Activated T-helper 17 cell treated with anti-CD3 and anti-CD28 coated beads, Interleukin-2, amount 50 U/mL, for 72 hours (primary cell): ENCODE measurements at places on chromosomes 2 and 18. TPM values are rescaled to one million over a fixed set of nuclear protein-coding genes. Genes with fewer than 3 reads are reported as not detected.

DNA sequence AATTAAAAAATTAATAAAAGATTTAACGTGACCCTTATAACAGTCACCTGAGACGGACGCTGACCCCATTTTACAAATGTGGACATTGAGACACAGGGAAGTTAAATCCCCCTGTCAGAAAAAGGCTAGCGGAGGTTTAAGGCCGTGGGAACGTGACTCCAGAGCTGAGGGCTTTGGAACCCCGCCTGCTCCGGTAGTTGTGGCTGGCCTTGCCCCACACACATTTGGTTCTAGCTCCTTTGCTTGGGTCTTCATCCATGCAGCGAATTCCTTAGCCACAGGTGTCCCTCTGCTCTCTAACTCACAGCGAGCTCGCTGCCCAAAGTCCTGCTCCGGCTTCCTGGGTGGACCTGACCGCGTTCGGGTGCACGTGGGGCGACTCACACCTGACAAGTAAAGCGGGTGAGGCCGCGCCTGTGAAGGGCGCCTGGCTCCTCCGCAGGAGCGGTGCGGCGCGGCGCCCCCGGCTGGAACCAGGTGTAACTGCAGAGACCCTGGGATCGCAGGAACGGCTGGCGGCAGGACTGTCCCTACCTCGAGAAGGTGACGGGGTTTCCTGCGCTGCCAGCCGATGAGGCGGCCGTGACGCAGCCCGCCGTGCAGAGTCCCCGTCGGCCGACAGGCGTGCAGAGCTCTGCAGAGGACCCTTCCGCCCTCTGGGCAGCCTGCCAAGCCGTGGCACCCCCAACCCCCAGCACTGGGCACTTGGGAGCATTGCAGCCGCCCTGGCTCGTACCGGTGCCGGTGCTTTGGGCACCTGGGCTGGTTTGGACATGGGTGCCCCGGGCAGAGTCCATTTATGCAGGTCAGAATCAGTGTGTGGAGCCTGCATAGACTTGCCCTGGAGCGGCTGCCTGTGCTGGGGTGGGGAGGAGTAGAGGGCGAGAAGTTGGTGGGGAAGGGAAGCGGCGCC, 2.4 kb upstream of the PROC start:
- peaks cover 4% of the 10 kb centered on the region for H3K27me3 ChIP-seq
- H3K4me1 ChIP-seq, result peaks cover 16% of the 10 kb centered on the region
- ATAC-seq, result peak; percentile 92
- no peaks in the 10 kb centered on the region for H3K36me3 ChIP-seq

DNA sequence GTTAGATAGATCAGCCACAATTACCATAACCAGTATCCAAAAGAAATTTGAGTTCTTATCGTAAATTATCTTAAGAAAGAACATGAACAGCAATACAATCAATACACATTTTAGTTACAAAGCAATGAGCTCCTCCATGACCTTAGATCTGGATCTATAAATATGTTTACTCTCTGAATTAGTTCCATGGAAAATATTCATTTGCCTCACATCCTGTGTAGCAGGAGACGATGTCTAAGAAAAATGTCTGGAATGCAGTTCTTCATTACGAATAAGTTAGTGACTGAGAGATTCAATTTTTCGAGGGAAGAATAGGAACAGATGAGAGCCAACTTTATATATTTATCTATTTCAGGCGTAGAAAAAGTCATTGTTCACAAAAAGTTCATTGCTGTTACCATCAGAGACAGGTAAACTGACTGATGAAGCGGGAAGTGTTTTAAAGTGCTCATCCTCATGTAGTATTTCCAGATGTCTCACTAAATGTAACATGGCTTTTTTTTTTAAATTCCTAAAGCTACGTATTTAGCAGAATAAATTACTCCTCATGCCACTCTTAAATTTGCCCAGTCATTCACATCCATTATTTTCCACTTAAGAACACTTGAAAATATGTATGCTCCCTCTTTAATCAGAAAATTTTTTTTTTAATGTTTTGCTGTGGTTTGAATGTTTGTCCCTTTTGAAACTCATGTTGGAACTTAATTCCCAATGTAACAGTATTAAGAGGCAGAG, 106.5 kb upstream of the SCN1A start:
- H3K4me1 ChIP-seq, result no peaks in the 10 kb centered on the region
- H3K27me3 ChIP-seq, result no peaks in the 10 kb centered on the region
- ATAC-seq, result no peak
- no peak overlapping the region for H3K4me3 ChIP-seq
- H3K27ac ChIP-seq, result no peak overlapping the region

GRCh38 chr2:20611077-20611843, 39.6 kb downstream of the HS1BP3 start:
- no peaks in the 10 kb centered on the region for H3K27me3 ChIP-seq
- H3K36me3 ChIP-seq, result no peaks in the 10 kb centered on the region
- H3K4me1 ChIP-seq, result no peaks in the 10 kb centered on the region
- ATAC-seq, result no peak

- H3K36me3 ChIP-seq, result no peaks in the 10 kb centered on the region
- no peaks in the 10 kb centered on the region for H3K27me3 ChIP-seq
- H3K4me3 ChIP-seq, result no peak overlapping the region
- H3K4me1 ChIP-seq, result no peaks in the 10 kb centered on the region
- no peak for ATAC-seq
- H3K27ac ChIP-seq, result no peak overlapping the region
These were observed 367.8 kb upstream of the HS6ST1 start for GRCh38 chr2:128686497-128686859.

DNA sequence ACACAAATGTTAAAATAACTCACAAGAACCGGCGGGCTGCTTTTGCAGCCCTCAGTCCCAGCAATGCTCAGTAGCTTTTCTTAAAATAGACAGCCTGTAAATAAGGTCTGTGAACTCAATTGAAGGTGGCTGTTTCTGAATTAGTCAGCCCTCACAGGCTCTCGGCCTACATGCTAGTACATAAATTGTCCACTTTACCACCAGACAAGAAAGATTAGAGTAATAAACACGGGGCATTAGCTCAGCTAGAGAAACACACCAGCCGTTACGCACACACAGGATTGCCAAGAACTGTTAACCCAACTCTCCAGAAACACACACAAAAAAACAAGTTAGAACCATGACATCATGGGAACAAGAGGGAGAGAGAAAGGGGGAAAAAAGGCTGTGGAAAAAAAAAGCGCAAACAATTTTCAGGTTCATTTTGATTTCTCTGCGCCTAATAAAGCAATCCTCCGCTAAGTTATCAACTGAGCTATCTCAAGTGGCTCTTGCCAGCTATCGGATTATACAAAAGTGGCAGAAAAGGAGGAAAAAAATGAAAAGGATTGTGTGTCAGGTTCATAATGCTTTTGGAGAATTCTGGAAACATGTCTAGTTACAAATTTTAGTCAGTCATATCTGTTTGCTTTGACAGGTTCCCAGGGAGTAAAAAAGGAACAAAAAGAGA, 89.1 kb downstream of the ZEB2 start:
- no peak overlapping the region for H3K4me3 ChIP-seq
- peak; percentile 94 for ATAC-seq
- H3K4me1 ChIP-seq, result no peaks in the 10 kb centered on the region
- no peaks in the 10 kb centered on the region for H3K36me3 ChIP-seq
- H3K27me3 ChIP-seq, result no peaks in the 10 kb centered on the region

DNA sequence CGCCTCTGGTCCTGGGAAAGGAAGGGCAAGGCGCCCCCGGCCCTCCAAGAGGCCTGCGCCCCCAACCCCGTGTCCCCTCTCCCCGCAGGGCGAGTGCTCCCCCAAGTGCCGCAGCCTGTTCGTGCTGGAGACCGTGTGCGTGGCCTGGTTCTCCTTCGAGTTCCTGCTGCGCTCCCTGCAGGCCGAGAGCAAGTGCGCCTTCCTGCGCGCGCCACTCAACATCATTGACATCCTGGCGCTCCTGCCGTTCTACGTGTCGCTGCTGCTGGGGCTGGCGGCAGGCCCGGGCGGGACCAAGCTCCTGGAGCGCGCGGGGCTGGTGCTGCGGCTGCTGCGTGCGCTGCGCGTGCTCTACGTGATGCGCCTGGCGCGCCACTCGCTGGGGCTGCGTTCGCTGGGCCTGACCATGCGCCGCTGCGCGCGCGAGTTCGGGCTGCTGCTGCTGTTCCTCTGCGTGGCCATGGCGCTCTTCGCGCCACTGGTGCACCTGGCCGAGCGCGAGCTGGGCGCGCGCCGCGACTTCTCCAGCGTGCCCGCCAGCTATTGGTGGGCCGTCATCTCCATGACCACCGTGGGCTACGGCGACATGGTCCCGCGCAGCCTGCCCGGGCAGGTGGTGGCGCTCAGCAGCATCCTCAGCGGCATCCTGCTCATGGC, 52.4 kb downstream of the SLC66A2 start:
- ATAC-seq, result no peak
- no peaks in the 10 kb centered on the region for H3K27me3 ChIP-seq
- peaks cover 5% of the 10 kb centered on the region for H3K36me3 ChIP-seq
- peaks cover 4% of the 10 kb centered on the region for H3K4me1 ChIP-seq
- H3K27ac ChIP-seq, result no peak overlapping the region

- H3K27me3 ChIP-seq, result no peaks in the 10 kb centered on the region
- no peaks in the 10 kb centered on the region for H3K4me1 ChIP-seq
- no peaks in the 10 kb centered on the region for H3K36me3 ChIP-seq
- H3K4me3 ChIP-seq, result no peak overlapping the region
These were observed 1314.6 kb upstream of the GYPC start for GRCh38 chr2:125341353-125341752.

Gene ATAD2B
- total RNA-seq, result 11.6 TPM

Gene ANKRD30B
- total RNA-seq, result not detected
